B cell (primary cell): ENCODE measurements at places on chromosomes 16 and 17. TPM values are rescaled to one million over a fixed set of nuclear protein-coding genes. Genes with fewer than 3 reads are reported as not detected.
A peak's percentile ranks its signal among the peaks of the same experiment; 100 is the strongest.

DNA sequence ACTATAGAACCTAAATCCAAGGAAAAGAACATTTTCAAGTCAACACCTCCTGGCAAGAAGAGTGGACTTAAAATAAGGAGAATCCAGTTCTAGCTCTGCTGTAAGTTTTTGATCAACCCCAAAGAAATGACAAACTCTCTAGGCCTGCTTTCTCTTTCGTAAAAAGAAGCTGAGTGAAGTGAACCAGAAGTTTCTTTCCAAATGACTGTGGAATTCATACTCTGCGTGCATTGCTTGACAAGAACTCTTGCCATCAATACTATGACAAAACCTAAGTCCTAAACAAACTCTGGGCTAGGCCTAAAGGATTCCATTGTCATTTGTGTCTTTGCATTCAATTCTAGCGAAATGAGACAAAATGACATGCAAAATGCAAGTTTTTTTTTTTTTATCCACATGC is 187.5 kb upstream of the SOX9 start:
- no peak overlapping the region for H3K4me3 ChIP-seq
- no peaks in the 10 kb centered on the region for H3K27me3 ChIP-seq
- H3K27ac ChIP-seq = no peak overlapping the region
- DNase-seq = no peak

DNA sequence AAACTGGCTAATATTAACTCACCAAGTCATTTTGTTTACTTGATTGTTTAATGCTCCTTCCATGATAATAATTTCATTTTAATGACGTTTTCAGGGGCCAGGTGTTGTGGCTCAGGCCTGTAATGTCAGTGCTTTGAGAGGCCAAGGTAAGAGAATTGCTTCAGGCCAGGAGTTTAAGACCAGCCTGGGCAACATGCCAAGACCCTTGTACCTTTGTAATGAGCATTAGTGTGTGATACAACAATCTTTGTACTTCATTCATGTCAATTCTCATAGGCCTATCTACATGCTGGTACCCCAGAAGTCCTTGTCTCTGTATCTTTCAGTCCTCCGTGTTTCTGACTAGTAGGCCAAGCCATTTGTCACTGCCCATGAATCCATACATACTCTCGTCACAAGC is 296.9 kb downstream of the ZFHX3 start:
- no peaks in the 10 kb centered on the region for H3K4me1 ChIP-seq
- H3K4me3 ChIP-seq = no peak overlapping the region
- H3K27ac ChIP-seq = no peak overlapping the region
- H3K36me3 ChIP-seq = no peaks in the 10 kb centered on the region

DNA sequence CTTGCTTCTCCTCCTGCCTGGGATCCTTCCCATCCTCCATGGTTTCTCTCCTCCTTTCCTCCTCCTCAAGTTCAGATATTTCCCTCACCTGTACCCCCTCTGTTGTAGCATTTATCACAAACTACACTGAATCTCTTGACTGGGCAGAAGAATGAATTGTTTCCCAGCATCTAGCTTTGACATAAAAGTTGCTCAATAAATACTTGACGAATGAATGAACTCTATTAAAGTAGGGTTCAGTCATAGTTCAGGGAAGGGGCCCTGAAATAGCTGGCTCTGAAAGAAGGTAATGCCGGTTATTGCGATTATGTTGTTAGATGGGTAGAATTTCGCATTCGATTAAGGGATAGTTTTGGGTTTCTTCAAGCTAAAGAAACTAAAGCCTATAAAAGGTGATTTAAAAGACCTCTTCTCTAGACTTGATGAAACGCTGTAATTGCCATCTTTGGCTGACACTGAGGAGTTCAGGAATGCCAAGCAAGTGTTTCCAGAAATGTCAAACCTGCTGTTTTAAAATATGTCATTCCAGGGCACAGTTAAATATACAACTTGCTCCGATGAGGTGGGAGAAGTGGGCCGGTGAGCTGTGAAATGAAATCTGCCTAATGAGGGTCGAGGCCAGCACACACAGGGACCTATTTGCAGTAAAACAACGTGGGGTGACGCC is 1.0 kb upstream of the CPD start:
- DNase-seq = no peak
- peaks cover 38% of the 10 kb centered on the region for H3K27me3 ChIP-seq
- H3K27ac ChIP-seq = no peak overlapping the region
- peak overlapping the region; percentile 94 for H3K4me3 ChIP-seq

DNA sequence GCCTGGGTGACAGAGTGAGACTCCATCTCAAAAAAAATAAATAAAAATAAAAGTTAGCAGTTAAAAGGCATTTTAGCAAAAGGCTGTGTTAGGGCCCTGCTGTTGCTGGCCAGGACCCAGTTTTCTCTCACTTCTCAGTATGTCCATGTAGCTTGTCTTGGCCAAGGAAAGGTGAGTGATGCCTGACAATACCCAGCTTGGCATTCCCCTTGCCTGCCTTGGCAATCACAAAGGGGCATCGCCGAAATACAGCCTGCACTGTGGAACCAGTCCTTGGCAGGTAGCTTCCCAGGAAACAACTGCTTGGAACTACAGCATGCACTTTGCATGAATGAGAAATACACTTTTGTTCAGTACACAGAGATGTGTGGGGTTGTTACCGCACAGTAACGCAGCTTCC is 61.7 kb downstream of the DNAH17 start:
- H3K36me3 ChIP-seq = no peaks in the 10 kb centered on the region
- H3K4me1 ChIP-seq = no peaks in the 10 kb centered on the region
- no peak for DNase-seq
- no peaks in the 10 kb centered on the region for H3K27me3 ChIP-seq

- peak within 1 kb of the TSS; percentile 68 for H3K4me3 ChIP-seq
- H3K27ac ChIP-seq = no peak within 1 kb of the TSS
- no peaks in the 10 kb centered on the region for H3K27me3 ChIP-seq
- peaks cover 31% of the 10 kb centered on the region for H3K36me3 ChIP-seq
Observed at GRCh38 chr16:31108035-31108793, at the start of gene BCKDK. BCKDK (plus strand) TSS chr16:31108386; CDS start chr16:31109224, 838 bp downstream.

DNA sequence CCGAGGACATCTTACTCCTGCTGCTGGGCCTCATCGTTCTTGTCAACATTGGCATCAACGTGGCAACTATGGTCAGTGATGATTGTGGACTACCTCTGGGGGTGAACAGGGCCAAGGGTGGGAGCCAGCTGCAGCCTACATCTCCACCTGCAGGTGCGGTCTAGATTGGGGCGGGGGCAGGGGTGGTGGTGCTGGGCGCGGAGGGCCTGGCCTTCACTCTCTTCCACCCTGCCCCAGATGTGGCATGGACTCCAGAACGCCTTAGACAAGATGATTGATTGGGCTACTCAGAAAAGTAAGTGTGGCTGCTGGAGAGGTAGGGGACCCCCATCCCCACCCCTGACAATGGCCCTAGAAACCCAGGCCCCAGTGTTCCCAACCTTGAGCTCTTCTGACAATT is 340 bp downstream of the SPEM2 start:
- no peak for DNase-seq
- H3K27me3 ChIP-seq = no peaks in the 10 kb centered on the region
- no peaks in the 10 kb centered on the region for H3K4me1 ChIP-seq
- no peak overlapping the region for H3K4me3 ChIP-seq
- no peak overlapping the region for H3K27ac ChIP-seq

- no peak overlapping the region for H3K4me3 ChIP-seq
- no peaks in the 10 kb centered on the region for H3K4me1 ChIP-seq
- H3K27ac ChIP-seq = no peak overlapping the region
- H3K36me3 ChIP-seq = no peaks in the 10 kb centered on the region
- no peak for DNase-seq
Observed at GRCh38 chr17:56125830-56126819, 27.1 kb upstream of the ANKFN1 start.

DNA sequence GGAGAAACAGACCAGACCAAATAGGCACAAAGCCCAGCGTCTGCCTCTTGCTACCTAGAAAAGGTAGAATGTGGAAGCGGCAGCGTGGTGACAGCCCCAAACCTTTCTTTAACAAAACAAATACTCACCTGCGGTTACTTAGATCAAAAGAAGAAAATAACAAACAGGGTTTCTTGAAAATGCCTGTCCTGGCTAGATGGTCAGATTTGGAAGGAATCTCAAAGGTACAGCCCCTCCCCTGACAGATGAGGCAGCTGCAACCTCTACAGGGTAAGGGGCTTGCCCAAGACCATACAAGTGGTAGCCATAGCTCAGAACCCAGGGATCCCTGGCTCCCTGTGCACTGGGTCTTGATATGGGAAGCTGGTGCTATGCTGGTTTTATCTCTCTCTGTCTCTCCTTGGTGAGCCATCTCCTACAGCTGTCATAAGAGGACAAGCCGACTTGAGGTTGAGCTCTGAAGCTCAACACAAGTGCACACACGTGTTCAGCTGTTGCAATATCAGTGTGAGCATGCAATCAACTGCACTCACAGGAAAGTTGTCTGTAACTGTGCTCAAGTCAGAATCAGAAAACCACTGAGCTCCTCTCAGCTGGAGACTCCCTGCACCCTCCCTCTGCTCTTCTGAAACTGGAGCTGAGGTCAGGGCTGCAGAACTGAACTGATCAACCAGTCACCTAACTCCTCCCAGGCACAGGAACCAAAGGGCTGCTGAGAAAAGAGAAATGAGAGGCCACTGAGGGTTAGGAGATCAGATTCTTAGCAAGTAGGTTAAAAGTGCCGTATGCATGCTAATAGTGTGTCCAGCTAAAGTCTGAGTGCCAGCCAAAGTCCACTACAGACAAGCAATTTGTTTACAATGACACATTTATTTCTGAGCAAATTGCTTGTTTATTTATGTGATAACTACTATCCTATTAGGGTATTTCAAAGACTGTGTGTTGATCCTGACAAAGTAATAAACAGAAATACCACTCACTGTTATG is 6.1 kb upstream of the RNF157 start:
- no peak overlapping the region for H3K27ac ChIP-seq
- H3K4me3 ChIP-seq = no peak overlapping the region
- H3K36me3 ChIP-seq = no peaks in the 10 kb centered on the region
- peaks cover 18% of the 10 kb centered on the region for H3K4me1 ChIP-seq

- H3K36me3 ChIP-seq = no peaks in the 10 kb centered on the region
- no peak for DNase-seq
- H3K4me3 ChIP-seq = no peak overlapping the region
- H3K27me3 ChIP-seq = no peaks in the 10 kb centered on the region
- H3K27ac ChIP-seq = no peak overlapping the region
Observed at GRCh38 chr17:81132770-81133723, 32.3 kb upstream of the PVALEF start.

GRCh38 chr16:89402962-89403361 is 87.4 kb downstream of the ANKRD11 start:
- no peaks in the 10 kb centered on the region for H3K36me3 ChIP-seq
- H3K27me3 ChIP-seq = no peaks in the 10 kb centered on the region
- no peak overlapping the region for H3K27ac ChIP-seq
- peak; percentile 79 for DNase-seq
- H3K4me1 ChIP-seq = peaks cover 45% of the 10 kb centered on the region
- no peak overlapping the region for H3K4me3 ChIP-seq

DNA sequence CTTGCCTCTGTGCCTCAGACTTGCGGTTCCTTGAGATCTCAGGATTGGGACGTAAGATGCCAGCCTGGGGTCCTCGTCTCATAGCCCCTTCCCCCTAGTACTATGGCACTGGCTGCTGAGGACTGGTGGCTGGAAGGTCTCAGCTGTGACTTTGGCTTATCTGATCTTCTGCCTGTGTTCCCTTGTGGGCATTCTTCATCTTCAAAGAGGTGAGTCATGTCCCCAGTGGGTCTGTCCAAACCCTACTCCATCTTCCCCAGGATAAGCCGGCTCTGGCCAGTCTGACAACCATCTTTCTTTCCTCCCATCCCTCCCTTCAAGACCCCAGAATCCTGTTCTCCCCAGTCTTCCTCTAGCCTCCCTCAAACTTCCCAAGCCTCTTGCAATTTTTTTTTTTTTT is 3.6 kb downstream of the CD19 start:
- no peak overlapping the region for H3K4me3 ChIP-seq
- H3K27me3 ChIP-seq = no peaks in the 10 kb centered on the region
- no peak for DNase-seq
- peaks cover 59% of the 10 kb centered on the region for H3K36me3 ChIP-seq

DNA sequence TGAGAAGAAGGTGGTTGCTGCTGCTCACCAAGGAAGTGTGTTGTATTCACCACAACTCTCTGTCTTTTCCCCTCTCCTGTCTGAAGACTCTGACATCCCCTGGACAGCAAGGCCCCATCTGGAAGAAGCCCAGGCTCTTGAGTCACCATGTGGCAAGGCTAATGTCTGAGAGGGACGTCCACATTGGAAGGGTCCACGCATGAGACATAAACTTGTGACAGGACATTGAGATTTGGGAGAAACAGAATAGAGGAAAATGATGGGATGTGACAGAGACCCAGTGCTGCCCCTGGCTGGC is 176.5 kb downstream of the IRF8 start:
- no peaks in the 10 kb centered on the region for H3K4me1 ChIP-seq
- no peak overlapping the region for H3K27ac ChIP-seq
- DNase-seq = no peak
- peaks cover 4% of the 10 kb centered on the region for H3K27me3 ChIP-seq
- H3K4me3 ChIP-seq = no peak overlapping the region

GRCh38 chr17:32152130-32152529 is 9.8 kb downstream of the RHOT1 start:
- no peaks in the 10 kb centered on the region for H3K27me3 ChIP-seq
- no peak overlapping the region for H3K27ac ChIP-seq
- H3K4me1 ChIP-seq = no peaks in the 10 kb centered on the region
- H3K4me3 ChIP-seq = no peak overlapping the region
- no peak for DNase-seq
- peaks cover 11% of the 10 kb centered on the region for H3K36me3 ChIP-seq

- no peak for DNase-seq
- H3K36me3 ChIP-seq = no peaks in the 10 kb centered on the region
- no peak overlapping the region for H3K4me3 ChIP-seq
- H3K4me1 ChIP-seq = no peaks in the 10 kb centered on the region
- H3K27me3 ChIP-seq = no peaks in the 10 kb centered on the region
Observed at GRCh38 chr17:34999456-34999855, 19.1 kb downstream of the LIG3 start.

DNA sequence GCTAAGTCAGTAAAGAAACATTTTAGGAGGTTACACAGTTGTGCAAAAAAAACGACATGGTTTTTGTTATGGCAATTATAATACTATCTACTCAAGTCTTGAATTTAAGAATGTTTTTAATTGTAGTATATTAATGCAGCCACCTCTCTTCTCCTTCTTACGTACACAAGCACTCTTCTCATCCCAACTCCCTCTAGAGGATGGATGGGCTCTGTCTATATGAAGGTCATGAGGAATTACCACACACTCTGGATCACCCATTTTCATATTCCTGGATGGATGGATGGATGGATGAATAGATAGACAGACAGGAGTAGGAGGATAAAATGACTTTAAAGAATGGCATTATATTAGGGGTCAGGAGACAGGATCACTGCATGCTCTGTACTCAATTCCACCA is 120.0 kb downstream of the PHKB start:
- no peak overlapping the region for H3K4me3 ChIP-seq
- H3K4me1 ChIP-seq = no peaks in the 10 kb centered on the region
- H3K27ac ChIP-seq = no peak overlapping the region
- peaks cover 8% of the 10 kb centered on the region for H3K36me3 ChIP-seq

The ASPA gene
- not detected in 2 replicates for total RNA-seq

The CRHR1 gene
- total RNA-seq = not detected in 2 replicates

The FNDC8 gene
- total RNA-seq = not detected in 2 replicates

The HOXB1 gene
- total RNA-seq = not detected in 2 replicates

The YBX2 gene
- total RNA-seq = 0.22 TPM in 1 of 2 replicates, not detected in the other

The TEPSIN gene
- 177 and 180 TPM in 2 replicates for total RNA-seq

The C1QTNF8 gene
- total RNA-seq = not detected in 2 replicates

The SGCA gene
- total RNA-seq = 3.8 and 4.4 TPM in 2 replicates

The ATP5PD gene
- total RNA-seq = 98.8 and 101 TPM in 2 replicates
